Activated gamma-delta T cell treated with Interleukin-2 at 50 U/mL for 16 hours (primary cell): ENCODE measurements at places on chromosomes 2 and 18.

DNA sequence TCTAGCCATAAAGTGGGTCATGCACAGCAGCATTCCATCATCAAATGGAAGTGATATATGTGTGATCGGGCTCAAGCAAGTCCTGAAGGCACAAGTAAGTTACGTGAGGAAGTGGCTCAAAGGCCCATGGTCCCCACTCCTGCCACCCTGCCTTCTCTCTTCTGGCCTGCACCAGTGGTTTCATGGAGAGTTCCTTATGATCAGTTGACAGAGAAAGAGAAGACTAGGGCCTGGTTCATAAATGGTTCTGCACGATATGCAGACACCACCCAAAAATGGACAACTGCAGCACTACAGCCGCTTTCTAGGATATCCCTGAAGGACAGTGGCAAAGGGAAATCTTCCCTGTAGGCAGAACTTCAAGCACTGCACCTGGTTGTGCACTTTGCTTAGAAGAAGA lies 412.6 kb upstream of the SMIM21 start:
- no peak for DNase-seq

DNA sequence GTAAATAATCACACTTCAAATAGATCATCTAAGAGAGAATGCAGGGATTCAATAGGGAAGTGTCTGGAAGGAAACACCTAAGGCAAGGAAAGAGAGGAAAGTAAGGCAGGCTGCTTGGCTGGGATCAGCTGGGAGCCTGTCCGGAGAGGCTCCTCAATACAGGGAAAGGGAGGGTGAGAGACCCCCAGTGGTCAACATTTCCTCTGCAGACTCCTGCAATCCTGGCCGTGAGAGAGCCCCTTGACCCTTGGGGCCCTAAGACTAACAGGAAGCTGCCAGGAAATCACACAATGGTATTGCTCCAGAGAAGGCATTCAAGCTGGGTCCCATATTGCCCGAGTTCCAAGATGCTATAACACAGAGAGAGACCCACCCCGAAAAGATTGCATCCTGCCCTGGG lies 549.4 kb downstream of the NYAP2 start:
- no peak for DNase-seq

- no peak for DNase-seq
Observed at GRCh38 chr2:160224060-160224459, 24.0 kb upstream of the ITGB6 start.

GRCh38 chr2:165674780-165675179 lies 119.3 kb downstream of the GALNT3 start:
- no peak for DNase-seq

GRCh38 chr18:24234850-24235418 lies 96.1 kb downstream of the CABYR start:
- no peak for DNase-seq

DNA sequence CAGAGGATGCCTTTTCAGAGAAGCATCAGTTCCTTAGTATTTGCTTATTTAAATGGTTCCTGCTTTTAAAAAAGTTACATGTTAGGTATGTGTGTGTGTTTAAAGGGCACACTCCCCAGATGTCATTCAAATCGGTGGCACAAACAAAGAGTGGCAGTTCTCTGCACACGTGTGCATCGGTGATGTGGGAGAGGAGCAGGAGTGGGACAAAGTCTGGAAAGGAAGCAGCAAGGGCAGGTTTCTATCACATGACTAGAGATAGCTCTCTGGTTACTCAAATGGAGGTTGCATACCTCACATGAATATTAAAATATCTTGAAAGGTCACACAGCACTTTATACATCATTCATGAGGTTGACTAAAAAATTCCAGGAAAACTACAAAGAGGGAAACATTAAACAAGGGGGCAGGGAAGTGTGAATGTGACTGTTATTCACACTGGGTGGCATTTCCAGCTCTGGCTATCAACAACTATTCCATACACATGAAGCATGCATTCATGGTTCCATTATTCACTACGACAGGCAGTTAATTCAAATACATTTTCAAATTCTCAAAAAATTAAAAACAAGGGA lies 64.7 kb downstream of the SEPTIN10 start:
- DNase-seq = no peak

- DNase-seq = no peak
Observed at GRCh38 chr18:23126376-23127056, 8.8 kb upstream of the CABLES1 start.

DNA sequence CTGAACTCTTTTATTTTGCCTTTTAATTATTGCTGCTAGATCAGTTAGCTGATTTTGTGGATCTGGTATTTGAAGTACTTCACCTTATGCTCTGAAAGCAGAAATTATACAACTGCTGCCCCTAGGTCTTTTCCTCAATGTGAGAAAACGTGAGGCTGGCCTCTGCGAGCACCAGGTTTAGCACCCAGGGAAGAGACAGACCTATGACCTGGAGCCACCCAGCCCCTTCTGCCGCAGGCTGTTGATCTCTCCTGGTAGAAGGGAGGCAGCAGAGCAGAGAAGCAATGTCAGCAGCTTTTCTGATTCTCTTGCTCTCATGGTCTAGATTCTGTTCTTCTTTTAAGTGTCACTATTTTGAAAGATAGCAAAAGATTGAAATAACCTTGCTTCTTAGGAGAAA lies 19.9 kb downstream of the TRAPPC12 start:
- DNase-seq = no peak

DNA sequence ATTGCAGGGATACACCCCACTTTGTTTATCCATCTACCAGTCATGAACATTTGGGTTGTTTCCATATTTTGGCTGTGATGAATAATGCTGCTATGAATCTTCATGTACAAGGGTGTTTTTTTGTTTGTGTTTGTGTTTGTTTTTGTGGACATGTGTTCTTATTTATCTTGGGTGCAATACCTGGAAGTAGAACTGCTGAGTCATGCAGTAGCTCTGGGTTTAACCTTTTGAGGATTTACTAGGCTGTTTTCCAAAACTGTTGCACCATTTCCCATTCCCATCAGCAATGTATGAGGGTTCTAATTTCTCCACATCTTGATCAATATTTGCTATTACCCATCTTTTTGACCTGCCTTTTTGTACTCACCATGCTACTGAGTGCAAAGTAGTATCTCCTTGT lies 140.0 kb upstream of the CYP1B1 start:
- no peak for DNase-seq

DNA sequence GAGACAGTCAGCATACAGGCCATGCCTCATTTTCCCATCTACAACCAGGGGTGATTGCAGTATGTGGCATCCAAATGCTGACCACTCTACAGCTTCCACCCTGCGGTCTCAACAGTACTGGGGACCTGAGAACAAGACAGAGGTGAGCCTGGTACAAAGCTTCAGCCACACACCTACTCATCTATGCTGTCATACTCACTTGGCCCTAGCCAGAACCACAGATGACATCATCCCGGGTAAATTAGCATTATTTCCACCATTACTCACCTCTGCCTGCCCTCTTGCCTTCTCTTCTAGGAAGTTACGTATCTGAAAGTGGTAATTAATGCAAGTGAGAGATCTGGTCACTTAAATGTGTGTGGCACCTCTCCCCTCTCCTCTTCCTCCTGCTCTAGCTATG lies 208.2 kb upstream of the ARL4C start:
- no peak for DNase-seq

- no peak for DNase-seq
Observed at GRCh38 chr2:99139003-99139402, 2.5 kb upstream of the C2orf15 start.

DNA sequence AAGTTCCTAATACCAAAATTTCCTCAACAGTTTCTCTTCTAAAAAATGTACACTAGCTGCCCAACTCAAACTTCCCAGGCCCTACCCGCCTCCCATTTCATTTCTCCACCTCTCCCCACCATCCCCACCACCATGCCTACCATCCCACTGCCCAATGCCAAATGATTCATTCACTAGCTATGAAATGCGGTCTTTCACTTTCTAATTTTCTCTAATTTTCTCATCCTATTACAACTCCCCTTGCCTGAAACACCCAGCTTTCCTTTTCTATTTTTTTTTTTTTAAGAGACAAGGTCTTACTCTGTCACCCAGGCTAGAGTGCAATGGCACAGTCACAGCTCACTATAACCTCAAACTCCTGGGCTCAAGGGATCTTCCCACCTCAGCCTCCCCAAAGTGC lies 38.4 kb downstream of the KIDINS220 start:
- no peak for DNase-seq

GRCh38 chr18:49491534-49491856 lies 4.5 kb upstream of the C18orf32 start:
- DNase-seq = no peak

DNA sequence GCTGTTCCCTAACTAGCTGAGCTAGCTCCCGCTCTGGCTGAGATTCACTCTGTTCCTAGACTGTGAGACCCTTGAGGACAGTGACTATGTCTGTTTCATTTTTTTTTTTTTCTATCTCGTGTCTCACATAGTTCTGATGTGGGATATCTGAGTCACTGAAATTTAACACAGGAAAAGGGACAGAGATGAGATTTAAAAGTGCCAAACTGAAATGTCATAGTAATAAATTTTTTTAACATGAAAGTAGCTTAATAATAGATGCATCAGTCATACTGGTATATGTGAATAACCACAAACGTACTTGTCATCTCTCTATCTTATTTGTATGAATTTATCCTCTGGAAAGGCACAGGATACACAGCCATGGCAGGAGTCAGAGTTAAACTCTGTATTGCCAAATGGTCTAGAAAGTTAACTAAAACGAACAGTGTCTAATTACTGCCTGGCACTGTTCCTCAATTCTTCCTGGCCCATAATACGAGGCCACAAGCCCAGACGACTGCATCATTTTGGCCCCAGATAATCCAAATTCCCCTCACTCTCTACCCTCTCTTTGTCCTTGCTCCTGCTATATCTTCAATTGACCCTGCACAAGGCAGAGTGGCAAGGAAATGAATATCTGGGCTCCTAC lies 87.5 kb downstream of the SATB2 start:
- no peak for DNase-seq

DNA sequence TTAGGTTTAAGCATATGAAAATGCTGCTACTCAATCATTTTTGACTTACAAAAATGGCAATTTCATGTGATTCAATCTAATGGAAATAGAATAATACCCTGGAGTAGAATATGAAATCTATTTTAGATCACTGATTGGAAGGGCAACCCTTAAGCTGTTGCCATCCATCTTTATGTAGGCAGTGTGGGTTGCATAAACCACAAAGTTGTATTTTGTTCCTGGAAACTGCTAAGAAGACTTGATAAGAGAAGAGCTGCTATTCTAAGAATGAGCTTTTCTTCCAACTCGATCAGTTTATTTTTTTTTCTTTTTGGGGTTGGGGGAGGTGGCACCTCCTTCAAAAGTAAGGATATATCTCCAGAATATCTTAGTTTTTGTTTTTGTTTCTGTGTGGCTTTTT lies 60.2 kb downstream of the CAVIN2 start:
- DNase-seq = no peak

DNA sequence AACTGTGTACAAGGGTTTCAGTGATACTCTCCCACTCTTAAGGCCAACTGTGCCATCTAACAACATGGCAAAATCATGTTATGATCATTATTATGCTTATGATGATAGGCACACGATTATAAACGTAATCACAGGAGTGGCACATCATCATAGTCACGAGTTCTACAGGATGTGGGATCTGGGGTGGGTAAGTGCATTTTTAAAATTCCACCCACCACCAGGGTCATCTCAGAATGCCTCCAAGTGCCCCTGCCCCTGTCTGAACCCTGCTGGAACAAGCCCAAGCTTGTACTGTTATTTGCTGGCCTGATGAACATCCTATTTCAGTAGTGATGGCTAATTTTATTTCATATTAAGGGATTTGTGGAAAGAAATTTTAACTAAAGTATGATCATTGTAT lies 117.8 kb downstream of the PTPRM start:
- DNase-seq = no peak

DNA sequence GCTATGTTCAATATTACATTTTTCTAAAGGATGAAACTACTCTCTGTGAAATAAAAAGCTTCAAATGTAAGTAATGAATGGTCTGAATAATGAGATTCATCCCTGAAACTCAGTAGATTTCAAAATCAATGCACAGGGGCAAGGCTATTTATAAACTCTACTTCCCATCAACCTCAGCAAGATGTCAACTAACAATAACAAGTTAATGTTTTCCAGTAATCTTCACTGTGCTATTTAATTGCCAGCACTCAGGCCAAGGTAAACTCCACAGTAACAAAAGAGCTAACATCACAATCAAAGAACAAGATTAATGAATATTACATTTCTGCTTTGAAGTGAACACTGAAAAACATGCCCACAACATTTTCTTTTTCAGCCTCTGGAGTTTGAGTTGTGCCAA lies 144.3 kb upstream of the ZFP36L2 start:
- no peak for DNase-seq

GRCh38 chr2:98805412-98806171 lies 74.7 kb upstream of the MGAT4A start:
- DNase-seq = no peak

DNA sequence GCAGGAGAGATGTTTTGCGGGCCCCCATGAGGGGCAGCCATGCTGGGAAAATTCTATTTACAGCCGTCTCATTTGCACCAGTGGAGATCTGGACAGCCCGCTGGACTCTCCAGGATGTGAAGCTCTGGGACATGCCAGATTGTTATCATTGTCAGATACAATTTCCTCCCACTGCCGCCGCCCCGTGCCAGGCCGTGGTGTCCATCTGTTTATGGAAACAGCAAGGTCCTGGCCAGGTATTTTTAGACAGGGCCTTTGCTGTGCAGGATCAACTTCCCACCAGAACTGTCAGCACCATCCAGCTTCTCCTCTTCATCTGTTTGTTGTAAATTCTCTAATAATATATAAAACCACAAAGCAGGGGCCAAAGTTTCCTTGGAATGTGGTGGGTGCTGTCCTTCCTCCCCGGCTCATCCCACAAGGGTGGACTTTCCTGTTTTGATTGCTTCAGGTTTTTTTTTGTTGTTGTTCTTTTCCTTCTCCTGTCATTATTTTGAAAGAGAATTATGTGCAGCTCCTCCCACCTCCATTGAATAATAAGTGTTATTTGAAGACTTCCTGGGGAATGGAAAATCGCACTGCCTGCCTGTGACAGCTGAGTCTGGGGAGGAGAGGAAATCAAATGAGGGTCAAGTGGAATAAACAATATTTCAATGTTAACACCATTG lies 398.1 kb downstream of the TNS1 start:
- no peak for DNase-seq

GRCh38 chr2:61924895-61925663 lies 19.6 kb downstream of the COMMD1 start:
- DNase-seq = no peak

GRCh38 chr2:197090742-197091367 lies 164.3 kb upstream of the PGAP1 start:
- no peak for DNase-seq

GRCh38 chr2:240524963-240525718 lies 32.6 kb downstream of the ANKMY1 start:
- DNase-seq = no peak
